ENCODE measurements at places on chromosomes 12 and 14.

- DNase-seq = peak; percentile 25
These were observed 645.0 kb upstream of the NOVA1 start for GRCh38 chr14:27242874-27243273.

DNA sequence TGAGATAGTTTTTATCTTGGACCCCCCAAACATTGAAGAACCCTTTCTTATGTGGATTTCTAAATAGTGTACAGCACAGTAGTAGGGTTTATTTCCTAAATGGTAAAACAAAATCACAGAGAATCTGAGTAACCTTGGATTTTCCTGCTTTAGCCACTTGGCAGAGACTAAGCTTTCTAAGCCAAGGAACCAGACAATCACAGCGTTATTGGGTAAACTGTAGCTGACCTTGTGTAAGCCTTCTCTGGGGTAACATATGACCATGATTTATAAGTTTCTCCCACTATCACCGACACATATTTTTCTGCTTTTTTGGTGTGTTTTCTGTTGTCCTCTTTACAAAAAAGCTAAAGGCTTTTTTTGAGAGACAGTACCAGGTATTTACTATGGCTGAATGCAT, 136.3 kb upstream of the PZP start:
- DNase-seq = no peak

GRCh38 chr12:95984682-95985081, 11.5 kb downstream of the HAL start:
- DNase-seq = no peak

DNA sequence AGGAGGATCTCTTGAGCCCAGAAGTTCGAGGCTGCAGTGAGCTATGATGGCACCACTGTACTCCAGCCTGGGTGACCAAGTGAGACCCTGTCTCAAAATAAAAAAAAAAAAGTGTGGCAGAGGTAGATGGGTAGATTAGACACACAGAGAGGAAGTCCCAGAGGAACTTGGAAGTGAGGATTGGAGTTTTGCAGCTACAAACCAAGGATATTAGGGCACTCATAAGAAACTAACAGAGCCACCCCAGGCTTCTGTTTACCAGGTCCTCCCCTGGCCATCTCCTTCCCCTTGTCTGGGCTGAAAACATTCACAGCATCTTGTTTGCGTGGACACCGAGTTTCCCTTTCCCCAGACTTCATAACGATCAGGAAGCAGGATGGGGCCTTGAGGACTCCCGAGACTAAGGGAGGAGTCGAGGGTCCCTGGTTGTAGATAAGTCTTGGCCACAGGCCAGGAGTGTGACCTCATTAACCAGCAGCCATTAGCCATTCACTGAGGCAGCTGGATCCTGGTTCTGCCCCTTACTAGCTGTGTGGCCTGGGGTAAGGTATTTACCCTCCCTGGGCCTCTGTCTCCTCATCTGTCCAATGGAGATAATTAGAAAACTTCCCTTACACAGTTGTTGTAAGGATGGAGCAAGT, 2.1 kb downstream of the MAP1LC3B2 start:
- DNase-seq = no peak

DNA sequence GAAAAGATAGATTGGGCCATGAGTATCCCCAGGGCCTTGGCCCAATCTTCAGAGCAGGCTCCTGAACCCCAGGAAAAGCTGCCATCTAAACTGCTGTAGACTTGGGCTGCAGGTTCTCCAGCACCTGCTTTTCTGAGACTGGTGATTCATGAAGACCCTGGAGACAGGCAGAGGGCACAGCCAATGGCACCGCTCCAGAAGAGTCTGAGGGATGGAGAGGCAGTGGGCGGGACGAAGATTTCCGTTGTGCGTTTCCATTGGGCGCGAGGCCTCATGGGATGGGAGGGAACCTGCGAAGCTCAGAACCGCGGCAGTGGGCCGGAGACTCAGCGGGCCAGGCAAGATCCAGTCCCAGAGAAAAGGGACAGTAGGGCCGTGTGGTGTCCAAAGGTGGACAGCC, 375.1 kb downstream of the IPO8 start:
- no peak for DNase-seq

- no peak for DNase-seq
These were observed 107.2 kb downstream of the PDE3A start for GRCh38 chr12:20475542-20475941.

GRCh38 chr12:50928392-50928791, 24.0 kb upstream of the HIGD1C start:
- no peak for DNase-seq

DNA sequence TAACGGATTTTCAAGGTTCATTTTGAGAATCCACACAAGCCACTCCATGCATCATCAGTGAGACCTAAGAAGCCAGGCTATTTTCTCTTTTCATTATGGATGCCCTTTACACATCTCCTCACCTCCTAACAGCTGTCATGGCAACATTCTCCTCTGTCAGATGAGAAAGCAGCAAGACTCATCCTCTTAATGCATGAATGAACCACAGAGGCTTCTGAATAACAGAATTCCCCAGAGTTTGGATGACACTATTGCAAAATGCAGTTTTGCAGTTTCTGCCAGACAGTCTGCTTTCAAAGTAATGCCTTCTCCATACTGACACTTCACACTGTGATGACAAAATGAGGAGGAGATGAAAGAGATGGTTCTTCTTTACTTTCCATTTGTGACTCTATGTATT, 286.7 kb upstream of the GRIP1 start:
- DNase-seq = no peak

DNA sequence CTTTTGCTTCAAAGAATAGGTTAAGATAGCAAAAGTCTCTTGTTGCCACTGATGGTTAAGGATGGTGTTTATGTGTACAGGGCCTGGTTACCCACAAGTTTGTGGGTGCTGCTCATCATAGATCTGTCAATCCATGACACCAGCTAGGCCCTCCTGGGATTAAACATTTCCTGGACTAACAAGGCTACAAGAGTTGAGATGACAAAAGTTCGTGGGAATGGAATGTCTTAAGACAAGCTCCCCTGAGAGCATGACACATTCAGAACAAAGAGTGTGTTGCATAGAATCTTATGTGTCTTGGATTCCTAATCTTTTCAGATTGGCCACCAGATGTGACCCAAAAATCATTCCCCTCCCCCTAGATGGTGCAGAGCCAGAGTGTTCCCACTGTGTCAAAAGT, 592.5 kb upstream of the USP15 start:
- DNase-seq = peak; percentile 15

DNA sequence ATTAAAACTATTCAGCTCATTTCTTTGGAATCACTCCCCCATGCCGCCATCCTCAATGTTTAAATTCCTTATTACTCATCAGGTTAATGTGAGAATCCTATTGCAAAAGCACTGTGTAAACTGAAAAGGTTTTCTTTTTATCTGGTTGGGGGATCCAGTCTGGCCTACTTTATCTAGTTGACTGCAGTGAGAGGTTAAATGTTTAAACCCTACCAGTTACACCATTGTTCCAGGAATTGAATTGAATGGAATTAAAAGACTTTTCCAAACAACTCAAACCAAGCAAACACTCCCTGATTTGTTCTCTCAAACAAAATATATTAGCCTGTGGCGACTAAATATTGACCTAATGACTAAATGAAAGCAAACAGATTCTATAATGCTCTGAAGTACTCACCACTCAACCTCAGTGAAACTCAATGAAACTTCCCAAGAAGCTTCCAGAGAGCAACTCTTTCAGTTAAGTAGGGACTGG, 100.5 kb downstream of the VEZT start:
- DNase-seq = peak; percentile 90

GRCh38 chr12:69513297-69513696, 43.1 kb downstream of the FRS2 start:
- DNase-seq = peak; percentile 59

- no peak for DNase-seq
These were observed 11.7 kb downstream of the BATF start for GRCh38 chr14:75533791-75534555.

GRCh38 chr14:70096866-70097265, 91.9 kb downstream of the SLC8A3 start:
- DNase-seq = no peak

GRCh38 chr14:86640288-86640687, 1110.3 kb downstream of the FLRT2 start:
- DNase-seq = no peak

DNA sequence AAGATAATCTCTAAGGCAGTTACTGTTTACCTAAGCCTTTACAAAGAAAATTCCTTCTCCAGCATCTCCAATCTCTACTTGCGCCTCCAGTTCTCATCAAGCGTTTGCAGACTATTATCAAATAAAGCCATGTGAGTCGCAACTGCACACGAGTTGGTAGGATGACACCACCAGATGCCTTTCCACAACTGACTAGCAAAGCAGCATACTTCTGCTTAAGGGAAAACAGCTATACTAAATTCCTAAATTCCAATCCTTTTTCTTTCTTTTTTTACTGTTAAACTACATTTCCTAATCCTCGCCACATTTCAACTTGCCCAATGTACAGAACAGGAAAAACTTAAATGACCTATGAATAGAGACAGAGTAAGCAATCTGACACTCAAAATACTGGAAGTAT, 166.7 kb downstream of the ITPR2 start:
- peak; percentile 57 for DNase-seq

GRCh38 chr14:68312300-68312699, 480.6 kb downstream of the ZFP36L1 start:
- no peak for DNase-seq

GRCh38 chr12:117646520-117646919, 285.1 kb upstream of the NOS1 start:
- DNase-seq = no peak

DNA sequence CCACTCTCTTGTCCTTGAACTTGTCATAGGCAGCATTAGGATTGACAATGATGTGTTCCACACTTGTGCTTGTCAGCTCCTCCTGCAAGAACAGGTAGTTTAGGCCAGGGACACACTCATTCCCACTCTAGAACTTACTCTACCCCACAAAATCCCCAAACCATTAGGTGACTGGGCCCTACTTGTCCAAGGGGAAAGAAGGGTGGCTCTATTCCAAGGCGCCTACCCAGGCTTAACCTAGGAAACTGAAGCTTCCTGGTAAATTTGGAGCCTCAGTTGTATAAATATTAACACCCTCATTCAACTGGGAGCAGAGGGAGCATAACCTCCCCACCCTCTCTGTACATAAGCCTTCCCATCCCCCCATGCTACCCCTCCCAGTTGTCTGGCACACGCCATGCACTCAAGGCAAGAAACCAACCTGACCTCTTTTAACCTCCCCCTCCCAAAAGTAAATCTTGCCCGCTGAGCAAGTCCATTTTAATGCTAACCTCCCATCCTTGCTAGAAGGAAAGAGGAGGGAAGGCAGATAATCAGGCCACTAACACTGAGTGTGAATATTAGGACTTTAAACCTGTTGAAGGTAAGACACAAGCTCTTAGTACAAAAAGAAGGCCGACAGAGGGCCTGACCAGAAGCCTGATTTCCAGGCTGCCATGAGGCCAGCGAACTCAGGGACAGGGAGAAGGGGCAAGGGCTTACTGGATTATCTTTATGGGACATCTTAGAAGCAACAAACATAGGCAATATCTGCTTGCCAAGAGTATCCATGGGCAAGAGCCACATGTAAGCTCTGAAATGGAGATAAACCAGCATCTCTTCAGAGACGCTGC, 11.0 kb downstream of the DCTN2 start:
- DNase-seq = no peak

DNA sequence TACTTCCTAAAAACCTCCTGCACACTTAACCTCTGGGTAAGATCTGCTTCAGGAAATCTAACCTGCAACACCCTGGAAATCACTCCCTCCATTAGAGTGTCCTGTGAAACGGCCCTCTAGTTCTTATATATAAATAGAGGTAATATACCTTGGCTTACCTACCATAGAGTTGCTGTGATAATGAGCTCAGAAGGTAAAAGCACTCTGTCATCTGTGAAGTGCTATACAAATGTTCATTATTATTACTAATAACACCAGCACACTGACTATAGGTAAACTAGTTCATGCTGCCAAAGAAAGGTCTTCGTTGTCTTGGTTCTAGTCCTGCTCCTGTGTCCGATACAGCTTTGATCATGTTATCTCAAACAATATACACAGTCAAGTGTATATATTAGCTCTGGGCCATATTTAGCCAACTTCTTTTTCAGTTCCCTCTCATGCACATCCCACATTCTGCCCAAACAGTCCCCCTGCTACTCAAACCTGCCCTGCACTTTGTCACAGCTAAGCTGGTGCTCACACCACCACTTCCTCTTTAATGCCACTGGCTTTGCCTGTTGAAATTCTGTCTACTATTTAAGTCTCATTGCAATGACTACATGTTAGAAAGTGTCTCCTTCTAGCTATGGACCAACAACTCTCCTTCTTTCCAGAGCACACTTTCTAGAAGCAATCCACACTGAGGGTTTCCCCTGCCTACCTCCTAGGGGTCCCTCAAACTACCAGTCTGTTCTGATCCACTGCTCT, 5.1 kb downstream of the E2F7 start:
- no peak for DNase-seq

DNA sequence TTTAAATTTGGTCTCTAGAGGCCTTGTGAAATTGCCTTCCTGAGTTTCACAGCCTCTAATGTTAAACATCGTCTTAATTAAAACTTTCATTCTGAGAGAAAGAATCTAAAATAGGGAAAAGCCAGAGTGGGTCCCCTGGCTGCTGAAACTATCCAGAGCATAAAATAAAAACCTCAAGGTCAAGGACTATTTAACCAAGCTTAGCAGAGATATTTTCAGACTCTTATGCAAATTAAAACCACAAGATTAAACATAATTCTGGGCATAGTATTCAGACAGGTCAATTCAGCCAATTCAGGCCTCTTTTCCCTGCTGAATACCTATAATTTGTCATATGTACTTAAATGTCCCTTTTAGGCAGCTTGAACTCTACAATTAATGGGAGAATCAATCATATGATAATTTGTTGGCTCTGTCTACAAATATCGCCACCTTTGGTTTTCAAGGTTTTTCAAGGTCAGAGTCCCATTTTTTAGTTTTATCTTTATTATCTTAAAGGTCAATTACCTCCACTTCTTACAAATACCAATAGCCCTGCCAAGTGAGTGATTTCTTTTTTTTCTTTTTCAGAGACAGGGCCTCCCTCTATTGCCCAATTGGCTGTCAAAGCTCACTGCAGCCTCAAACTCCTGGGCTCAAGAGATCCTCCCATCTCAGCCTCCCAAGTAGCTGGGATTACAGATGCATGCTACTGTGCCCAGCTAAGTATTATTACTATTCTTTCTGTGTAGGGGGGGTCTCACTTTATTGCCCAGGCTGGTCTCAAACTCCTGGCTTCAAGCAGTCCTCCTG, 257.1 kb downstream of the PHLDA1 start:
- no peak for DNase-seq

DNA sequence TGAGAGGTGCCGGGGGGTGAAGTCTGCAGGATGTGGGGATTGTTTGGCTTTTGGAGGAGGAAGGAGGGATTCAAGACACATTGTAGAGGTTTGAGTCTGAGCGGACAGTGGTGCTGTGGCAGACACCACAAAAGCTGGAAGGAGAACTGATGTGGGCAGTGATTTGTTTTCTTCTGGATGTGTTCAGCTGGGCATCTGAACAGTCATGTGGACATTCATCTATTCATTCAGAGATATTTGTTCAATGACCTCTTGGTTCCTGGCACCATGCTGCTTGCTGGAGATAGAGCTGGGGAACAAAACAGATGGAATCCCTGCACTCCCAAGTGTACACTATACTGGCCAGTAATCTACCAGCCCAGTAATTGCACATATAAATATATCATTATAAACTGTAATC, 64.0 kb downstream of the PTPN11 start:
- no peak for DNase-seq
